ENCODE measurements at places on chromosomes 2 and 18.
A peak's percentile ranks its signal among the peaks of the same experiment; 100 is the strongest.

DNA sequence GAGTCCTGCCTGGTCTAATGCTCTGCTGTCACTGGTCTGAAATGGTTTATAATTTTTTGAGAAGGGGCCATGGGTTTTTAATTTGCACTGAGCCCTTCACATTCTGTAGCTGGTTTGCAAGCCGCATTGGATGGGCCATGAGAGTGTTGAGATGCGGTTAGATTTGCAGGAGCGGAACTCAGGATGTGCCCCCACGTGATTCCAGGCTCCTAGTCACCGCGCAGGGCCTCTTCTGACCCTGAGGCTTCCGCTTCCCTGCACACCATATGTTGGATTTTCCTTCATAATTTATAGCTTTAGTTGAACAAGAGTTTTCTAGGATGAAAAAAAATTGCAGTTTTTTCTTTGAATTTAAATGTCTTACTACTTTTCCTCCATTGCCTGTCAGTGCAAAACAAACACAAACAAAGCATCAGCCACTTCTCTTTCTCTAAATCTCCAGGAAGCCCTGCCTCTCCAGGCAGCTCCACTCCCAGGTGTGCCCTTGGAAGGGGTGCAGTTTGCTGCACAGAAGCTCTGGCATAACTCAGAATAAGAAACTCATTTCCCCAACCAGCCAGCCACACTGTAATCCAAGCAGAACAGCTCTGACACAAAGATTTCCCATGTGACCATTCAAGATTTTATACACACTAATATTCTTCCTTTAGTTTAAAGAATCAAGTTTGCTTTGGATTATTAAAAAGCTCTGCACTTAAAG is 18.4 kb upstream of the TPO start:
- DNase-seq: no peak

GRCh38 chr18:74303936-74304335 is 11.7 kb upstream of the C18orf63 start:
- DNase-seq: no peak

DNA sequence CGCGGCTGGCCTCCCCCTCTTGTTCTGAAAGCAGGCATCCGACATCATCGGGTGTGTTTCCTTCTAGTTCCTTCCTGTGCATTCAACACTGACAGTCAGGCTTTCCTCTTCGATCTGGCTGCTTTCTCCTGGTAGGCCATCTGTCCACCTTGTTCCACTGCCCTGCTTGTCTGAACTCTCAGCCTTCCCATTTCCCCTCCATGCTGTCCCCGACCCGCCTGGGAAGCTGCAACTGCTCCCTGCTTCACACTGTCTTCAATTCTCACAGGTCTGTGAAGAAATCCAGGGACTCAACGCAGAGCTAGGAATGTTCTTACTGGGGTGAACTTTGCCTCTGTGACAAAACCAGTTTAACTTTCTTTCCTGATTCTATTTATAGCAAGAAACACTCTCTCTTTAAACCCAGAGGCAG is 43.0 kb downstream of the KIF3C start:
- DNase-seq: no peak

- DNase-seq: no peak
Observed at GRCh38 chr2:30136764-30137444, 9.9 kb upstream of the YPEL5 start.

GRCh38 chr18:77071711-77072292 is 60.8 kb downstream of the MBP start:
- no peak for DNase-seq

DNA sequence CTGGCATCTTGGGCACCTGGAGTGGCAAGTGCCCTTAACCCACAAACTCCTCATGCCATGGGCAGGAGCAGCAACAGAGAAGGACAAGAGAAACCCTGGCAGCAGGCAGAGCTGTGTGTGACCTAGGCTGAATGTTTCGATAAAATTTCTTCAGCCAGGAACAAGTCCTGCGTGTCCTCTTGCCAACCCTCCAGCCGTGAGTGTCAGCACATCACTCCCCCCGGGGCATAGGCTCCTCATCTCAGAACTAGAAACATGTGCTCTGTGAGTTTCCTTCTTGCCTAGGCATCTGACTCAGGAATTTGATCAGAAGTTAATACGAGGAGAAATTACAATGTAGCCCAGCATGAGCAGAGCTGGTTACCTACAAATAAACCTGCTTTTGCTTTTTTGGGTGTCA is 2.2 kb downstream of the ABCG8 start:
- peak; percentile 1 for DNase-seq

DNA sequence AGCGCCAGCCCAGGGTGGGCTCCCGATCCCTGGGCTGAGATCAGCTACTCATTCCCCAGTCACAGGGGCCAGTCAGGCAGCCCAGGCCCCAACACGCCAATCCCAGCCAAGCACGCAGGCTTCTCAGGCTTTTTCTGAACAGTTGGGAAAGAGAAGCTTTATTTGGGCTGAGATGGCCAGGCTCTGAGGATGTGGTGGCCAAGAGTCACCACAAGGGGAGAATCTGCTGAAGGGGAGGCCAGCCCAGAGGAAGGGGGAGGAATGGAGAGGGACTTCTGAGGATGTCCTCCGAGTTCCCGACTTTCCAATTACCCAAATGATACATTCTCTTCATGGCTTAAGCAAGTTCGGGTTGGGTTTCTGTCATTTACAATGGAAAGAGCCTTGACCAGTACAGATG is 2.8 kb upstream of the DIPK1C start:
- DNase-seq: peak; percentile 39

DNA sequence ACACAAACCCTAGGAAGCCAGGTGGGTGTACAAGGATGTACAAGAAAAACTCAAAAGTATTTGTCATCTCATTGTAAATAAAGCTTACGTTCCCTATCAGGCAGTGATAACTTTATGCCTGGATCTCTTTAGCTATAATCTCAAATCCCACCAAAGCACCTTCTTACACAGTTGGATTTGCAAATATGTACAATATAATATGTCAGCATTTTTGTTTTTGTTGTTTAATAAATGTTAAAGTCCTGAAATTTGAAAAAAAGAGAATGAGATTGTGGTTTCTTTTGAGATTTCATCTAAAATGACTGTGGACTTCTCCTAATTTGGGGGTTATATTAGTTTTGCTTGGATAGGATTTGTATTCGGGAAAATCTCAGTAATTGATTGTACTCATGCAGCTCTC is 81.9 kb downstream of the LRRTM1 start:
- no peak for DNase-seq

GRCh38 chr2:56130463-56131070 is 53.2 kb upstream of the CCDC85A start:
- DNase-seq: peak; percentile 41

DNA sequence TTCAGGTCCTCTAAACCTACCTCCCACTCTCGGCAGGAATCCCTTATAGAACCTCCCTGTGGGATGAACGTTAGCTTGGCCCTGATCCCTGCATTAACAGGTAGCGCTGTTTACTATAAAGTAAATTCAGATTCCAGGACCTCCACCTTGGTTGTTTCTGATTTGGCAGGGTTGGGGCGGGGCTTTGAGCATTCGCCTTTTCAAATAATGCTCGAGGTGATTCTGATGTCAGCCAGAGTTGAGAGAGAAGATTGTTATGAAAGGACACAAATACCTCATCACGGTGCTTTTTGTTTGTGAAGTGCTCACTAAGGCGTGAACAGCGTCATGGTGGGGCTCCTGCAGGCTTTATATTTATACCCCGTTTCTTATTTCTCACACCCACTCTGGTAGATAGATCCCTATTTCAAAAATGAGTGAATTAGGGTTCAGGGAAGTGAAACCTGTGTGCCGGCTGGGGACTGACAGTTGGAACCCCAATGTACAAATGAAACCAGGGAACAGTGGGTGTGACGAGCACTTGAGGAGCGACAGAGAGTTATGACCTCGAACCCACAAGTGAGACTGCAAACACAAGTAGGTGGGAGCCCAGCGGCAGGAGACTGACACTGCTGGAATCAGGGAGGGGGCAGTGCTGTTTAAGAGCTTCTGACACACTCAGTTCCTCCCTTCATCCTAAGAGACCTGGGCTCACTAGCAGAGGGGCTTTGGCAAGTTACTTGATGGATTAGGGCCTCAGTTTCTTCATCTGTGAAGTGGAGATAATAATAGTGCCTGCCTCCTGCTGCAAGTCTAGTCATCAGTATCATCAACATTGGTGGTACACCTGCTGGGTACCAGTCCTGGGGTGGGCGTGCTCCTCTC is 14.2 kb upstream of the CXCR4 start:
- no peak for DNase-seq

GRCh38 chr2:54469484-54470053 is 13.4 kb downstream of the SPTBN1 start:
- no peak for DNase-seq

DNA sequence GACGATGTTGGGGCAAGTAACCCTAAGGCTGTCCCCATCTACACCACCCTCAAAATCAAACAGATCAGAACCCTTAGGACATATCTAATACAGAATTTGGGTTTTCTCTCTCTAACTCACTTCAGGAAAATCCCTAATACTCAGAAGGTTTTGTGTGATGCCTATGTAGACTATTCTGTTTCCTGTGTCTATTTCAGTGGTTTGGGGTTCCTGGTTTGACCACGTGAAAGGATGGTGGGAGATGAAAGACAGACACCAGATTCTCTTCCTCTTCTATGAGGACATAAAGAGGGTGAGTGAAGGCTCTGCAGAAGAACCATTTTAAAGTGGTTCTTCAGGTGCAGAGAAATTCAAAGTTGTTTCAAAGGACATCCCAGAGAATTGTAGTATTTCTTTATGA is 16.3 kb downstream of the SULT1C2 start:
- DNase-seq: no peak

GRCh38 chr2:186423481-186423880 is 62.6 kb upstream of the ZC3H15 start:
- no peak for DNase-seq

DNA sequence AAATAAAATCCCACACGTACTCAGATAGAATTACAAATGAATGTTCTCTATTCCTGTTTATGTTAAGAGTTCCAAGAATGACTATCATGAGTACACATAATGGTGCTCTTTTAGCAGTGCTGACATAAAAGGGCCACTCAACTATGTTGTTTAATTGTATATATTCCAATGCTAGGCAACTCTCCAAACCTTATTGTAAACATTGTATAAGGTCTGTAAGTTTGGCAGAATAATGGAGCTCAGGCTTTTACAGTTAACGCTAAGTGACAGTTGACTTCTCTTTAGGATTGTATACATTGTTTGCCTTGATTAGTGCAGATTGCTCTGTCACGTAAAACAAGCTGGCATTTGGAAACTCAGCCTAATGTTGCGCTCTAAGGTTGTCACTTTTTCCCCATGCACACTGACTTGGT is 20.8 kb downstream of the RBMS1 start:
- DNase-seq: peak; percentile 20

- DNase-seq: no peak
Observed at GRCh38 chr2:119377294-119377992, 10.7 kb downstream of the DBI start.

GRCh38 chr18:23209796-23210195 is 74.5 kb downstream of the CABLES1 start:
- no peak for DNase-seq

DNA sequence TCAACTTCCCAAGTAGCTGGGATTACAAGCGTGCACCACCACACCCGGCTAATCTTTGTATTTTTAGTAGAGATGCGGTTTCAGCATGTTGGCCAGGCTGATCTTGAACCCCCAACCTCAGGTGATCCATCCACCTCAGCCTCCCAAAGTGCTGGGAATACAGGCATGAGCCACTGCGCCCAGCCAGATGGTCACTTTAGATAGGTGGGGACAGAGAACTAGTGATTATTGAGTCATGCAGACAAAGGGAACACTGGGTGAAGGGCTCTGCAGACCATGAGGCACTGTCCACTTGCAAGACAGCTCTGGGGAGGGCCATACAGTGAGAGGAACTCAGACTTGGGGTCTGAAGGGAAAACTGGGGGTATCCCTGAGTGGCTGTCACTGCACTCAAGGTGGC is 58.4 kb upstream of the POMC start:
- no peak for DNase-seq

DNA sequence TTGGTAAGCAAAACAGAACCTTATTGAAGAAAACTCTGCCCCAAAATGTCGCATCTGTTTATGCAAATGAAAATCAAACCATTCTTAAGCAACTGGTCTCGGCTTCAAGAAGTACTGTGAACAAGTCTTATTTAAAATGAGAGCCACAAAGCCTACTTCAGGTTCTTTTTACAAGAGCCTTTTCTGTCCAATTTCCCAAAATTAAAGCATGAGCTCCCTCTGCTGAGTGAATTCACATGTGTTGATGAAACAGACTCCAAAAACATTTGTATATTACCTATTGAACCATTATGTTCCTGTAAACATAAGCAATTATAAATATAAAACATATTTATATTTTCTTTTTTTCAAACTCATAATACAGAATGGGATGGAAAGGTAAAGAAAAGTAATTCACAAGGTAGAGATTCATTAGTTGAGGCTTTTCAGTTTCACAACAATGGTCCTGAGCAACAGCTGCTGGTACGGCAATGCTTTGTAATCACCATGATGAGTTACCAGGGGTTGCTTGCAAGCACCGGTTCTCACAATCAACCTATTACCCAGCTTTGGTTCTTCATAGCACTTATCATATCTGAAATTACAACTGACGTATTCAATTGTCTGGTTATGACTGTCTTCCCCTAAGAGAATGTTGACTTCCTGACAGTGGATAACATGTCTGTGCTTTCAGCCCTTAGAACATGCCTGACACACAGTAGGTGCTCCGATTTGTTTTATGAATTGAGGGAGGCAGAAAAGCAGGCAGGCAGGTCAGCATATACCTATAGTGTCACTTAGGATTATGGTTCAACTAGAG is 108.4 kb upstream of the BZW1 start:
- DNase-seq: peak; percentile 25

DNA sequence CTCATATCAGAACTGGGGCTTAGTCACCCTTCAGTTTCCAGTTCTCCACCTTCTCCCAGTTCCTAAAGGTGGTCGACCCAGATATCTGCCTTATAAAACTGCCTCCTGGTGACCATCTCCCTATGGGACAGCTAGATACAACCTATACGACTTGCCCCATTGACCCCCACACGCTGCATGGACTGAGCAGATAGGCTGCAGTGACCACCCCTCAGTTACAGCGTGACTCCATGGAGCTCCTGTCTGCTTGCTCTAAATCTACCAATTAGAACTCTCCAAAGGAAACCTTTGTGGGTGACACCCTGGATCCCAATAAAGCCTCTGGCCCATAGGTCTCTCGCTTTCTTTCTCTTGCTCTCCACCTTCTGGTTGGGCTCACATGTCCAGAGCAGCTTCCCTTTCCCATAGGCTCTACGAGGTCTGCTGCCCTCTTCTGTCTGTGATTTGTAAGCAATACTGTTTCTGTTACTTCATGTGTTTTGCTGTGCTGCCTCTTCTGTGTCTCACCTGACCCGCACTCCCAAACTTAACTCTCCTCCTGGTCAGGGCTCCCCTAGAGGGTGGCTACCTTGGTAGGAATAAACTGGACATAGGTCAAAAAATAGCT is 971.3 kb upstream of the FAM98A start:
- peak; percentile 20 for DNase-seq

DNA sequence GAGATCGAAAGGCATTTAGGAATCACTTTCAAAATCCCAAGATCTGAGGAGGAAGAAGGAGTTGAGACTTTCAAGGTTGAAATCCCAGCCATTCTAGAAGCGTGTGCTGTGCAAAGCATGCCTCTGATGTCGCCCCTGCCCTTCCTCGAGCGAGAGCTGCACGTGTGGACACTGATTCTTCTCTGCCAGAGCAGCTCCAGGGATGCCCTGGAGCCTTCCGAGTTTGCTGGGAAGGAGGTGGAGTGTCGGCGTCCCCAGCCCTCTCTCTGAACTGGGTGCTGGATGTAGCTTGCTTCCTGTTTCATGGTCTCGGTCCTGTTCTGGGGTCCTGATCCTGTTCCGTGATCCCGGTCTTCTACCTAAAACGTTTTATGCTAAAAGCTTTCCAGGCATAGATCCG is 76.1 kb downstream of the TWIST2 start:
- no peak for DNase-seq
